Hindlimb muscle (tissue), 1 donor: ENCODE measurements at places on chromosomes 5 and 9.
A peak's percentile ranks its signal among the peaks of the same experiment; 100 is the strongest.

DNA sequence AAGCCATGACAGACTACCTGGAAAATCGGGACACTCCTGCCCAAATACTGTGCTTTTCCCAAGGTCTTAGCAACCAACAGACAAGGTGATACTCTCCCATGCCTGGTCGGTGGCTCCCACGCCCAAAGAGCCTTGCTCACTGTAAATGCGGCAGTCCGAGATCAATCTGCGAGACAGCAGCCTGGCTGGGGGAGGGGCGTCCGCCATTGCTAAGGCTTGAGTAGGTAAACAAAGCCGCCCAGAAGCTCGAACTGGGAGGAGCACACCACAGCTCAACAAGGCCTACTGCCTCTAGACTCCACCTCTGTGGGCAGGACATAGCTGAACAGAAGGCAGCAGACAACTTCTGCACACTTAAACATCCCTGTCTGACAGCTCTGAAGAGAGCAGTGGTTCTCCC lies 272.1 kb upstream of the CCNG1 start:
- DNase-seq: no peak

GRCh38 chr9:18441261-18441660 lies 32.7 kb upstream of the ADAMTSL1 start:
- DNase-seq: no peak

GRCh38 chr9:19233344-19233743 lies 2.9 kb downstream of the DENND4C start:
- no peak for DNase-seq

DNA sequence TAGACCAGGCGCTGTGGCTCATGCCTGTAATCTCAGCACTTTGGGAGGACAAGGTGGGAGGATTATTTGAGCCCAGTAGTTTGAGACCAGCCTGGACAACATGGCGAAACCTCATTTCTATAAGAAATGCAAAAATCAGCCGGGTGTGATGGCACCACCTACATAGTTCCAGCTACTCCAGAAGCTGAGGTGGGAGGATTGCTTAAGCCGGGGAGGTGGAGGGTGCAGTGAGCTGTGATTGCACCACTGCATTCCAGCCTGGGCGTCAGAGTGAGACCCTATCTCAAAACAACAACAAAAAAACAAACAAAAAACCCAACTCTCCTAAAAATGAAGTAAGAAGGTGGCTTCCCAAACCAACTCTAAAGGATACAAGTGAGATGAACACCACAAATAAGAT lies 23.0 kb downstream of the IARS1 start:
- no peak for DNase-seq

- DNase-seq: no peak
Measured at GRCh38 chr5:37703841-37704241, 136.0 kb downstream of the GDNF start.

DNA sequence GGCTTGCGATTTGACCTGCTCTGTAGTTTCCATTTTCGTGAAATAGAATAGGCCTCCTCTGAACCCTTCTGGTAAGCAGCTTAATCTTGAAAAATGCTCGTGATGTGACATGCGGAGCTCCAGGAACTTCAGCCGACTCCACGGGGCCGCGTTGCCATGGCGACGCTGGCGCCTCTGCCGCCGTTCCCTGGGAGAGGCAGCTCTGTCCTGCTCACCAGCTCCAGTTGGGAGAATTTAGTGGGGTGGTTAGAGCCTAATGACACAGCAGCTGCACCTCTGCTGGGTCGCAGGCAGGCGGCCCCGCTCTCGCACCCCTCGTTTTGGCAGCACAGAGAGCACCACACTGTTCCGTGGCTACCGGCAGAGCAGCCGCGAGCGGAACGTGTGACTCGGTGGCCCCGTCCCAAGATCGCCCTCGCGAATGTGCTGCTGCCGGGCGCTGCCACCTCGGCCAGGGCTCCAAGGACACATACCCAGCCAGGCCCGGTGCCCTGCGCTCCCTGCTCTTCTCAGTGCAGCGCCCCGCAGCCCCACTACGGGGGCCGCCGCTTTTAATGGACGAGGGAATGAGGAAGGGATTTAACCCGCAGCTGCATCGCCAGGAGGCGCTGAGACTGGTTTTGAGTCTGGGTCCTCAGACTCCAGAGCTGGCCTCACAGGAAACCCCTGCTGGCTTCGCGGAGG lies 131.2 kb upstream of the LMX1B start:
- DNase-seq: peak; percentile 86

DNA sequence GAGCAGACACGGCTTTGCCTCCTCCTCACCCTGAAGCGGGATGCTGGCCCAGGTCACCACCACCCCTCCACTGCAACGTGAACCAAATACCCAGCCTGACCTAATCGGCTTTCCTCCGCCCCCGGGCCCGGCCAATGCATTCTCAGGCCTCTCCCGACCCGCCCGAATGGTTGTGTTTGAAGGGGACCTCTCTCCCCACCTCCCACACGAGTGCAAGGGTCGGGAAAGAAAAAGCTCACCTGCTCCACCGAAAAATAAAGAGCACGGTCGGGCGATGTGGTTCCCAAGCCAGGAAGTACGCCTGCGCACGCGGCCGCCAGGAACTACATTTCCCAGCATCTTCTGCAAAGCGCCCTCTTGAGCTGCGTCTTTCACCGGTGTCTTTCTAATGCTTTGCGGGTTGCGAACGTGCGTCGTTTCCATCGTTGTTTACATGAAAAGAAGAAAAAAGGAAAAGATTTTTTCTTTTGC lies at the start of gene ZNF883:
Gene ZNF883 (minus strand): TSS at position 282 of the 471 bp plus-strand sequence.
- DNase-seq: peak; percentile 77

DNA sequence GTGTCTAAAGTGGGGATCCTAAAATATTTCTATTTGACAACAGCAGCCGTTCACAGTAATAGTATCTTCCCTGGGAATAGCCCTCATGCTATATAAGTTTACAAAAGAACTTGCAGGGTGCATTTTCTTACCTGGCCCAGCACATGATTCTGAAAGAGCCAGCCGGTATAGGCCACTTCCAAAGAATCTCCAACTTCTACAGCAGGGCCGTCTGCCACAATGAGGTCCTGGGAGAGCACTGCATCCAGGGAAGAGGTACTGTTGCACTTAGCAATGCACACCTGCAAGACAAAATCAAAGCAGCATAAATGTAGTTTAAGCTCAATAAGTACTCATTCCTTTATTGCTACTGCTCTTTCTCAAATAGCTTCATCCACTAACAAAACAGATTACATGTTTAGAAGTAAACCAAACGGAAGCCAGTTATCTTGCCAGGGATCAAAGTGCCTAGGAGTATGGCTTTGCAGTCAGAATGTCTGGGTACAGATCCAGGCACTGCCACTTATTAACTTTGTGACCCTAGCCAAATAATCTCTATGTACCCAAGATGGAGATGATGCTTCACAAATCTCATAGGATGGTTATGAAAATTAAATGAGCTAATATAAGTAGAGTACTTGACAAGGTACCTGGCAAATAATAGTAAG lies 21.3 kb downstream of the FKBP15 start:
- no peak for DNase-seq

- DNase-seq: no peak
Measured at GRCh38 chr5:34716986-34717385, 60.9 kb downstream of the RAI14 start.

DNA sequence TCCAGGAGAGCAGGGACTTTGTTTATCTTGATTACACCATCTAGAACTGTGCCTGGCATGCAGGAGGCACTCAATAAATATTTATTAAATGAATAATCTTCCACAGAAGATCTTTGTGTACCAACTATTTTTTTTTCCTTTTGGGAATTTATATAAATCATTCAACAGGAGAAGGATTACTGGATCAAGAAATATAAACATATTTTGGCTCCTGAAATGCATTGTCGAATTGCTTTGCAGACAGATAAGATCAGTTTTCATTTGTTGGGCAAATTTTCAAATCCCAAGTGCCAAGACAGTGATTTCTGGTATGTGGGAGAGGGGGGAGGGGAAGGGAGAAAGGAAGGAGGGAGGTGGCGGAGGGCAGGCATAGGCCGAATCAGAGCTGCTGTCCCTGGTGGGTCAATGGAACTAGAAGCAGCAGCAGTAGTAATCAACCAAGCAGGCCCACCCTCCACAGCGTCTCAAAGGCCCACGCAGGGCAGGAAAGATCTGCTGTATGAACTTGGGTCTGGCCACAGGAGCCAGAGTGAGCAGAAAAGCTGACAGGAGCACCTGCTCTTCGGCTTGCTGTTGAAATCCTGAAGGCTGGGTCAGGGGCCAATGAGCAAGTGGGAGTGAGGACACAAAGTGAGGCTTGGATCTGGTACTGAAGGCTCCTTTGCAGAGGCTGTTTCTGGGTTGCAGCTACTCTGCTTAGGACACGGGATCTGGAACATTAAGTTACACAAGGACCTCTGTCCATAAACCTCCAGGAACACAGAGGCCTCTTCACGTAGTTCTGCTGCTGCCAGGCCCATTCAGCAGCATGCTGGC lies 15.8 kb upstream of the TRAF1 start:
- no peak for DNase-seq

DNA sequence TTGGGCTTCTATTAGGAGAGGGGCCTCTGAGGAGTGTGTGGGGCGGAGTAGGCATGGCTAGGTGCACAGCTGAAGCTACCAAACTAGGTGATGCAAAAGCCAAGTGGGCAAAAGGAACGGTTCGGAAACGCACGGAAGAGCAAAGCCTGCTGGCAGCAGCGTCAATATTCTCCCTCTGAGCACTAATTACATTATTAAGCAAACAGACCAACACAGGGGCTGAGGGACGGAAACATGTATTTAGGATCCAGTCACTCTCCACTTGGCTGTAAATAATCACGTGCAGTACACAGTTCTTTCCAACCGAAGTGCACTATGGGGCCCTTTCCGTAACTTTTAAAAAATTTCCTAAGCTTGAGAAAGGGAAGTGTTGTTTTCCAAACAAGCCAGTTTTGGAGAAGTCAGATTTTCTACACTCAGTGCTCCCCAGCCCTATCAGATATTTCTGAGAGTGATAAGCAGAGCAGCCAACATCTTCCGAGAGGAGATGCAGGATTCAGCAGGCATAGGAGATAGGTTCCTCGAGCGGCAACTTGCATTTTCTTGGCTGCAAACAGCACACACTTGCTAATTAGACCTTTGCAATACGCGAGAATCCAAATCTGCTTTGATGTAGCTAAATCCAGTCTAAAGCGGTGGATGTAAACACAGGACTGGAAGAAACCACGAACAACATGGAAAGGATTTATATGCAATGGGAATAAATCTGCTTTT lies 217.2 kb upstream of the TBCA start:
- DNase-seq: no peak

GRCh38 chr9:135662758-135663450 lies at the start of gene LCN9:
TSS of gene LCN9 (plus strand) at chr9:135663309. CDS start at chr9:135663322, 13 bp downstream.
- DNase-seq: peak; percentile 81

DNA sequence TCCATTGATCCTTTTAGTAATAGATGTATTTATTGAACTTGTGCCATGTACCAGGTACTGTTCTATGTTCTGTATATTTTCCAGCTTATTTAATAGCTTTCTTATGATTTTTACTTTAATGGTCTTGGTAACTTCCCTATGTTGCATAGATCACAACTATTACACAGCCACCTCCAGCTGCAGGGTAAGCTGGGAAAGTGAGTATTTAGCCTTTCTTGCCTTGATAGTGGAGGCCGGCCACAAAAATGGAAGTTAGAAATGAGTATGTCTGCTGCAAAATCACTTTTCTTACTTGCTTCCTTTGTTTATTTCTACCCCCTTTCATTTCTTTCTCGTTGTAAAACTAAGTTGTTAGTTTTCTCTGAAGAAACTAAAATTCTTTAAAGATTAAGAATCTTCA lies 43.1 kb upstream of the ANKDD1B start:
- no peak for DNase-seq

- DNase-seq: no peak
Measured at GRCh38 chr5:154484393-154485095, 6.5 kb upstream of the HAND1 start.

DNA sequence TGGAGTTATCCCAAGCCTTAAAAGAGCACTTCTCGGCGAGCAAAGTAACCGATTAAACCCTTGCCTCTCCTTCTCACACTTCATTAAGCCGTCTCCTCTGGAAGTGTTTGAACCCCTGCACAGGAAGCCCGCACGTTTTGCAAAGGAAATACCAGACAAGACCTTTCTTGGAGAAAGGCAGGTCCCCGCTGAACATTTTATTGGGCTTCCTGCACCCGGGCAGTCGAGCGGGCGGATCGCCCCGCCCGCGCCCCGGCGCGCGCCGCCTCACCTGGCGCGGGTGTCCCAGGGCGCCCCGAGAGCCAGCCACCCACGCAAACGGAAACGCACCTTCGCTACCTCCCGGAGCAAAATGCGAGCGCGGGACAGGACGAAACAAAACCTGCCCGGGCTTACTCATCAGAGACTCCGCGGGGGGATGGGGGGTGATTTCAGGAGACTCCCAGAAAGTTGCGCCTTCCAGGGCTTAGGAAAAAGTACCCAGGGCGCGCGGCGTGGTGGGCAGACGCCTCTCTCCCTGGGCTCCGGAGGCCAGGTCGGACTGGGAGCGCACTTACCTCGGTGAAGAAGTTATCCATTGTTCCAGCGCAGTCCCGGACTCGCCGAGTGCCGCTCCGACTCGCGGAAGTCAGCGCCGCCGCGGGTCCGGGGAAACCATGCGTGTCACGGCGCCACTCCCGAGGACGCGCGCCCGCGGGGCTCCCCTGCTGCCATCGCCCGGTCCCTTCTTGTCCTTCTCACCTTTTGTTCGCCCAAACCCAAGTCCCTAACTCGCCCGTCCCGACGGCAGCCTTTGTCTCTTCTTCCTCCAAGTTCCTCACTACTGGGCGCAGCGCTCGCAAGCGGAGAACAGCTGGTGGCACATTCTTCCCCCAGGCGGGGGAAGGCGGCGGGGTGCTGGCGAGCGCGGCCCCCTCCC lies 598 bp downstream of the MYO10 start:
- no peak for DNase-seq

- DNase-seq: no peak
Measured at GRCh38 chr5:136396886-136397285, 31.5 kb upstream of the TRPC7 start.

GRCh38 chr5:154278186-154278585 lies 87.7 kb downstream of the GALNT10 start:
- DNase-seq: no peak

DNA sequence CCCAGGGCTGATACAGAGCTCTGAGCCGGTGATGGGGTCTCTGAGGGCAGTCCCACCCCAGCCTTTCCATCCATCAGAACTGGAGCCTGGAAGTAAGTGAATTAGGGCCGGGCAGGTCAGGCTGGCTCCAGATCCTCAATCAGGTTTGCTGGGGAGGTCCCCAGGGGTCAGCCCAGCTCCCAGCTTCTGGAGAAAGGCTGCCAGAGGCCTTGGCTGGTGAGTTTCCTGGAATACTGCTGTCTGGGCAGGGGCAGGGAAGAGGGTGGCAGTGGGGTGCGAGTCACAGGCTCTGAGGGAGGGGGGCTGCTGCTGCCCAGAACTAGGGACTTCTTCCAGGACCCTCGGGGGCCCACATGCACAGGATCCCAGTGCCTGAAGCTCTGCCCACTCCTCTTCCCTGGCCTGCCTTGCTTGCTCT lies 200.6 kb upstream of the MVB12B start:
- DNase-seq: no peak

DNA sequence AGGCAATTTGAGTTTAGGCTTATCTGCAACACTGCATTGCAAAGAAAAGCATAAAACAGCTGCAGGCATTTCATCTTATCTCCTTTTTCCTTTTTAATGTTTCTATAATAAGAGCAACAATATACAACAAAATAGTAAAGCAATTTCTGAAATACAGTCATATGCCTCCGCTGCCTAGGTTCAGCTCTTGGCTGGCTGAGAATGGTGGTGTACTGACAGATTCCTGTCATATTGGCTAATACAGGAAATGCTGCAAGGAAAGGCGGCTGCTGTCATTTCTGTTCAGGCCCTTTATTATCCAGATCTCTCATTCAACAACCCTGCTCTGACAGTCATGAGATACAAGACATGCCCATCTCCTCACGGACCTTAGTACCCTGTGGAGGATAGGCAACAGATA lies 677.0 kb downstream of the TAF11L14 start:
- DNase-seq: no peak
